ENCODE measurements at places on chromosomes 7 and 10.

DNA sequence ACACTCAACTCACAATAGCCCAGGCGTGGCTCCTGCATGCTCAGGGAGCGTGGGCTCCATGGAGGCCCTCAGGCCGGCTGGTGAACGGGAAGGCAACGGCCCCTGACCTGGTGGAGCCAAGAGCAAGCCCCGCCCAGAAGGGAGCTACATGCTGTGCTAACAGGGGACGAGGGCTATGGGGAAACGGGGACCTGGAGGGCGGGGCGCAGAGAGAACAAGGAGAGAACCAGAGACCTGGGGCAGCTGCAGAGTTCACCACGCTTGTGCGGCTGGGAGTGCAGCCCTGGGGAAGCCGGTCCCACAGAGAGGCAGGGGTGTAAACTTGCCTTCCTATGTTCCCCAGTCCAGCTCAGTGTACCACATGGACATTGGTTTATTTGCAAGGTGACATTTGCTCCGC lies 69.2 kb upstream of the PPP2R2D start:
- no peak for DNase-seq

DNA sequence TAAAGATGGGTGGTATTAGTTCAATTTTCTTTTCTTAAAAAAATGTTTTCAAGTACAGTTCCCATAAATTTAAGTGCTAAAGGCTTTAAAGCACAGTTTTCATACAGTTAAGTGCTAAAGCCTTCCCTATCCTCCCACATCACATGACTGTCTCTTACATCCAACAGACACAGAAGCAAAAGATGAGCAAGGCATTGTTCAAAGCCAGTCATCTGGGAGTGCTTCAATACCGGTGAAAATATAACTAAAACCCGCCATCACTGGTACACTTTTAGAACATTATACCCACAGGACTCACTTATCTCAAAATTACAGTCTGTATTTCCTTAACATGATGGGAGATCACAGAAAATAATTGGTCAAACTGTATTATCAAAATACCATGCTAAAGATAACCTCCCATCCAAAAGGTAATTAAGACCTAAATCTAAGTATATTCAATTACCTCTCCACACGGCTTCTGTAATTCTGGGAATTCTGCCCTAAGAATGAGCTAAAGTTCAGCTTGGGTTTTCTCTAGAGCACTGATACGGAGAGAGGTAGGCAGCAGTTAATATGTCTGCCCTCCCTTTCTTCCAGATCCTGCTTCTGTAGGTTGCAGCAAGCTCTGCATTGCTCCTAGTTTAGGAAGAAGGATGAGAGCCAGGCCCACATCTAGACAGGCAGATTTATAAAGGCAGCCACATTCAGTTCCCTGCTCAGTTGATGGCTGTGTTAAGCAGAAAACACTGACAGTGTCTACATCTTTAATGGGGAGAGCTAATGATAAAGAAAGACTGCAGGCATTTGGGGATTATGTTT lies 474.8 kb upstream of the PFKP start:
- DNase-seq, result no peak

DNA sequence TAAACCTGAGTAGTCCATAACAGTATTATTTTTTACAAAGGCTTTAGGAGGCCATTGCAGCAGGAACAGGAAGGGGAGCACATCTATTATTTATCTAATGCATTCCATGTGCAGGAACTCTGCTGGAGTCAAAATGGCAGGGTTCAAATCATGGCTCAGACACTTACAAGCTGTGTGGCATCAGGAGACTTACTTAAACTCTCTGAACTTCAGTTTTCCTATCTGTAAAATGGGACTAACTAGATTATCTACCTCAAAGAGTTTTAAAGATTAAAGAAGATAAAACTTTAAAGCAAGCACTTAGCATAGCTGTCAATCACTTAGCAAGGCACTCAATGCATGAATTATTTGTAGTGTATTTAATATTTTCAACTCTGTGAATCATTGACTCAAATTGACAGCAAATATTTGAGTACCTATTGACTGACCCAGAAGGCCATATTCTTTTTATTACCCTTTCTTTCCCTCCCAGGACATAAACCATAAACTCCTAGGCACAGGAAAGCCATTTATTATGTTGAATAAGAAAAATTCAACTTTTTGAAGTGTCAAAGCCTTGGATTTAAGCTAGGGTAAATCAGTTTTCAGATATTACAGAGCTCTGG lies 115.8 kb upstream of the FAM204A start:
- DNase-seq, result no peak

DNA sequence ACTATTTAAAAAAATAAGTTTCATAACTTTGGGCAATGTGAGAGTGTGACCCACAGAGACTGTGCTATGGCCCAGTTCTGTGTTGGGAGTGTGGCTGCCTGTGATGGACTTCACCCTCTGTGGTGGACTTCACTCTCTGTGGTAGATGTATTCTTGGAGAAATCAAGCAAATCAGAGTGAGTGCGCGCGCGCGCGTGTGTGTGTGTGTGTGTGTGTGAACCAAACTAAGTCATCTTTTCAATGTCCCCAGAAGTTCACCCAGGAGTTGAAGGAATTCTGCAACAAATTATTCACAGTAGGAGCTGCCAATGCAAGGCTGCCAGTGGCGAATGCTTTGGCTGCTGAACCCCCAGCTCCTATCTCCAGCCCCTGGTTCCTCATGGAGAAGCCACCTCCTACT lies 184.5 kb downstream of the ADAM12 start:
- DNase-seq, result no peak

GRCh38 chr7:99926321-99926720 lies 3.1 kb downstream of the GJC3 start:
- no peak for DNase-seq

DNA sequence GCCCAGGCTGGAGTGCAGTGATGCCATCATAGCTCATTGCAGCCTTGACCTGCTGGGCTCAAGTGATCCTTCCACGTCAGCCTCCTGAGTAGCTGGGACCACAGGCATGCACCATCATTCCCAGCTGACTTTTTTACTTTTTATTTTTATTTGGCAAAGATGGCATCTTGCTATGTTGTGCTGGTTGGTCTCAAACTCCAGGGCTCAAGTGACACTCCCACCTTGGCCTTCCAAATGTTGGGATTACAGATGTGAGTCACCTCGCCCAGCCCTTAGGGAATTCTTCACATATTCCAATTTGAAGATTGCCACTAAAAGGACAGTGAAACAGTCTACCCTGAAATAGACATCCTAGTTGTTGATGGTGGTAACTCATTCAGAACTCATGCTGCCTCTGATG lies 27.7 kb downstream of the SUGCT start:
- DNase-seq, result no peak
